ENCODE measurements at places on chromosomes 12 and 14.

DNA sequence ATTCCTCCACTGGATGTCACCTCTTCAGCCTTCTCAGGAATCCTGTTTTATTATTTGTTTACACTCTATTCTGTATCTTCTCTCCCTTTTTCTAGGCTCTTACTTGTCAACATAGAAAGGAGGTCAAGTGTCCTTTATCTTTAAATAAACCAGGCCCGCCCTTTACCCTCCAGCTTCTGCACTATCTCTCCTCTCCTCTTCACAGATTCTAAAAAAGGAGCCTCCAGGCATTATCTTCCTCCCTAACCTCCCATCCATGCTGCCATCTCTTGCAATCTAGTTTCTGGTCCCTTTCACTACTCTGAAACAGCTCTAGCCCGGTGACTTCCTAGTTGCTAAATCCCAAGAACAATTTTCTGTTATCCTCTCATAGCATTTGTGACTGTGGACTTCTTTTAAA lies 24.1 kb upstream of the ARID2 start:
- no peak for DNase-seq

DNA sequence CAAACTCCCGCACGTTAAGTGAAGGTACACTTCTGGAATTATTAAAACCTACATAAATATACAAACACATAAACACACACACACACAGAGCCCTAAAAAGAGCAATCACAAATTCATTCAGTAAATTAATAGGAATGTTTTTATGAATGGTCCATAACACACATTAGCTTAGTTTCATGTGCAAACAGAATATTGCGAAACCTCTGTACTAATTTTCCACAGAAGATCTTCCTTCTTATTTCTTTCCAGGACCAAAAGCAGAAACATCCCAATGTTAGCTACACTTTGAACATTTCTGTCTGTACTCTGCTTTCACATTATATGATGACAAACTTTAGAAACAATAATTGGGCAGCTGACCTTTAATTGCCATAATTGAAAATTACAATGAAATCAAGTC lies 101.6 kb downstream of the SOX5 start:
- no peak for DNase-seq

GRCh38 chr14:75548544-75548943 lies 26.3 kb downstream of the BATF start:
- peak; percentile 21 for DNase-seq

DNA sequence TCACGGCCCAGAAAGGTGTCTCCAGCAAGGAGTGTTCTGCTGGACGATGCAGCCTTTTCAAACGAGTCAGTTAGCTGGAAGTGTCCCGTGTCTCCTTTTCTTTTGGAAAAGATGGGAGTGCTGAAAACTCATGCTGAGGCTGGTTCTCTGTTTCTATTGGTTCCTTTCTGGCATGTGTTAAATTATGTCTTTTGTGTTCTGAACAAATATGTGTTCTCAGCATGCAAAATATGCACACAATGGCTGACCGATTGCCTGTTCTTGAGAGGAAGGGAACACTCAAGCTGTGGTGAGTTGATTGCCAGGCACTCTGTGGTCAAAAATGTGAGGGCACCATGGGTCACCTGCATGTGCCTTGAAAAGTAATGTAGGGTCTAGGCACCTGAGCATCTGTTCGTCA lies 181.3 kb downstream of the CACNA1C start:
- DNase-seq = no peak

DNA sequence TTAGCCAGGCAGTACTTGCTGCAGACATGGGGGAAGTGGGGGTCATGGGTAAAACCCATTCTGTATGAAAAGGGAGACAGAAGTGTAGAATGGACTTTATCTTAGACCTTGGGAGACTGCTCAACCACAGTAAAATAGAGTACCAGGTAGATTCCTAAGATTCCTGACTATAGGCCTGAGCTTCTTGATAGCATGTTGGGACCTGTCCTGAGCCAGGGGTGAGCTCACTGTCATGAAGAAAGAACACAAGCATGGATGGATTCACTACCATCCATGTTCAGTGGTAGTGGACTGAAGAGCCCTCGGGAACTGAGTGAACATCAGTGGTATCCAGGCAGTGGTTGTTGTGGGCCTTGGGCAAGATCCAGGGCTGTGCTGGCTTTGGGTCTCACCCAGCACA lies 1003.8 kb downstream of the TMTC2 start:
- no peak for DNase-seq

GRCh38 chr12:123490089-123490488 lies 32.1 kb downstream of the SNRNP35 start:
- DNase-seq = no peak

DNA sequence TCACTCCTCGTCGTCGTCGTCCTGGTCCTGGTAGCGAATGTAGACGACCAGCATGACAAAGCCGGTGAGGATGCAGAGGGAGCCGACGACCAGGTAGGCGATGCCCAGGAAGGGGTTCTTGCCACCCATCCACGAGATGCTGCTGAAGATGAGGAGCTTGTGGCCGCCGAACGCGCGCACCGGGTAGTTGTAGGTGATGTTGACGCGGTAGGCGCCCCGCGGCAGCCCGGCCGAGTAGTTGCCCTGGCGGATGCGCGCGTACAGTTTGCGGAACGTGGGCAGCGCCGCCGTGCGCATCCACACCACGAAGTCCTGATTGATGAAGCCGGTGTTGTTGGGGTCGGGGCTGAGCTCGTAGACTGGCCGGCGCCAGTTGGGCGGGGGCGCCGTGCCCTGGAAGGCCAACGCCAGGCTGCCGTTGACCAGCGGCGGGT lies 1.0 kb downstream of the TMEM30B start:
- DNase-seq = peak; percentile 64

DNA sequence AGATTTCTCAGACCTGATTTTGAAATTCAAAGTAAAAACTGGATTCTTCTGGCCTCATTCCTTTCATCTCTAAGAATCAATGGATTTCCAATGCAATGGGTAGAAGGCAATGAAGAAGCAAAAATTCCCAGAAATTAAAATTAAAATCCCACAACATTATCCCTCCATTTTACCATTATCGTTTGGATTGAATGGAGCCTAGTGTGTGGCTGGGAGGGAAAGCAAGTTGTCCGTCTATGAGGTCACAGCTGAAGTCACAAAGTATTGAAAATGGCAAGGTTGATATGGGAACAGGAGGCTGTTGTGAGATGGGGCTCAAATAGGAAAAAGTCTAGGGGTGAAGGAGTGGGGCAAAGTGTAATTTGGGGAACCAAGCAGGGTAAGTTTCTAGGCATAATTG lies at the start of gene C12orf54:
TSS of gene C12orf54 (plus strand) at position 301 of the 400 bp plus-strand sequence. CDS start 799 bp downstream, outside the sequence.
- DNase-seq = no peak

DNA sequence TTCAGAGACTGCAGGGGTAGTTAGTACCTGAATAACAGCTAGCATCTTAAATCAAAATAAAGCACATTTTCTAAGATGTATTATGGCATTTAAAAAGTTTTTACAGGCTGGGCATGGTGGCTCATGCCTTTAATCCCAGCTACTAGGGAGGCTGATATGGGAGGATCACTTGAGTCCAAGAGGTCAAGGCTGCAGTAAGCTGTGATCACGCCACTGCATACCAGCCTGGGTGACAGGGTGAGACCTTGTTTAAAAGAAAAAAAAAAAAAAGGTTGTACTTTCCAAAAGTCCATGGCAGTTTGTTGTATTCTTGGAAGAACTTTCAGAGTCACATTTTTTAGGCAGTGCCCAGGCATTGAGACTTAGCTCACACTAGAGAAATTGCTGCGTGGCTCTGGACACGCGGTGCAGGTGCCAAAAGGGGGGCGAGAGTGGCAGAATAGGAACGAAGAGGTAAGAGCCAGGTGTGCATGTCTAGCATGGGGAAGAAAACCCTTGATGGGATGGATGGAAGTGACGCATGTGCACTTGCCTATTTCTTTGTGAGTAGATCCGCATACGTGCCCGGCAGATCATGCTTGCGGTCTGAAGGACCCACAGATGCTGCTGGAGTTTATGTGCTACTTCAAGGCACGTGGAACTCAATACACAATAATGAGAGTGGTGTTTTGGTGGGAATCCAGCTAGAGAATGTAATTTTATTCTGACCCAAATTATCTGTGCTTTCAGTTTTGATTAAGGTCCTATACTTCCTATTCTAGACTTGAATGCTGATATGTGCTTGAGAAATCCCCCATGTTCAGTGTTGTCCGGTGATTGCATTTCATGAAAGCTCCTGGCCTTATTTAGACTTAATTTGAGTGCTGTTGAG lies 11.9 kb downstream of the ANKRD13A start:
- DNase-seq = no peak

GRCh38 chr12:74514098-74514872 lies 23.4 kb upstream of the ATXN7L3B start:
- no peak for DNase-seq

- DNase-seq = no peak
These were observed 546.8 kb downstream of the BCL11B start for GRCh38 chr14:98725191-98725590.

- DNase-seq = no peak
These were observed 366.1 kb downstream of the MED13L start for GRCh38 chr12:115911360-115911759.

- no peak for DNase-seq
These were observed 36.6 kb upstream of the PIK3C2G start for GRCh38 chr12:18224745-18225144.

GRCh38 chr14:51293149-51293911 lies 53.3 kb downstream of the TMX1 start:
- DNase-seq = no peak

GRCh38 chr14:71988939-71989338 lies 56.7 kb downstream of the RGS6 start:
- no peak for DNase-seq

DNA sequence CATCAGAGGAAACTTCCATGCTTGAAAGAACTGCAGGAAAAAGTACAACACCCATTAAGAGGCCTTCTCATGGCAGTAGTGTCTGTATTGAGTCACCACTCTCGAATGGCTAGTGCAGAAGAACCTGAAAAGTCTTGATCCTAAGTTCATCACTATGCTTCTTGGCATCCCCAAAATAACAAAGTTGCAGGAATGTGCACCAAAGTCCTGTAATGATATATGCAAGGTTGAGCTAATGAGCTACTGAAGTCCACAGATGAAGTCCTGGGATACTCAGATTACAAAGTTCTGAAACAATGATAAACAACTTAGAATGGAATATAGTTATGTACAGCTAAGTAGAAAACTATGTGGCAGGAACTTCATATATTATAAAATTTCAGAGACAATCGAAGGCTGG lies 545.4 kb downstream of the FOXG1 start:
- no peak for DNase-seq

GRCh38 chr12:44385964-44386363 lies 490.2 kb downstream of the NELL2 start:
- no peak for DNase-seq

DNA sequence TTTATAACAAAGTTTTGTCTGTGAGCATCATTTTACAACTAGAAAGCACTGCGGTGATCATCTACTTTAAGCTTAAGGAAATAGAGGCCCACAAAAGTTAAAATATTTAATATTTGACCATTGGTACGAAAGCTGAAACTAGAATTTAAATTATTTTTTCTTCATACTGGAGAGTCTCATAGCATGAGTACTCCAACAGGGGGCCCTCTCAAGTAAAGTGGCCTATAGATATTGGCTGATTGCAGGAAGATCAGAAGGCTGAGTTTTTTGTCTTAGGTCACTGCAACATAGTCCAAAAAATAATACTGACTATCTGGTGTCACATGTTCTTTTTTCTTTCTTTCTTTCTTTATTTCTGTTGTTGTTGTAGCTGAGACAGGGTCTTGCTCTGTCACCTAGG lies 75.3 kb upstream of the ZDHHC17 start:
- no peak for DNase-seq

- DNase-seq = peak; percentile 53
These were observed 6.0 kb upstream of the GPR84 start for GRCh38 chr12:54370171-54370730.

GRCh38 chr12:53217051-53217930 lies 10.2 kb upstream of the ITGB7 start:
- peak; percentile 54 for DNase-seq

DNA sequence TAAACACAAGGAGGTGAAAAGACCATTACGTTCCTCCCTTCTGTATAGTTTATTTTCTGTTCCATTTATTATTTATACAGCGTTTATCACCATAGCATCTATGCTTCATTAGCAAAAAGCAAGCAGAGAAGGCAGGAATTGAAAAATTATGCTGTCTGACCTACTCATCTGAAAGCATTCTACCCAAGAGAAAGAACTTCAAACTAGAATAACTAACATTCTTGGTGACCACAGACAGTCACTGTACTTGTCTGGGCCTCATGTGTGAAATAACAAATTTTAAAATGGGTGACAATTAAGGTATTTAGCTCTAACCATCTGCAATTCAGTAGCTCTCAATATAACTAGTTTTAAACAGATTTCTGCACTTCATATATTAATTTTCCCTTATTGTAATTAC lies 29.3 kb upstream of the PDE3A start:
- no peak for DNase-seq

GRCh38 chr12:8687846-8688601 lies 9.8 kb upstream of the RIMKLB start:
- no peak for DNase-seq

GRCh38 chr14:94945615-94946014 lies 175.7 kb upstream of the GSC start:
- DNase-seq = no peak

DNA sequence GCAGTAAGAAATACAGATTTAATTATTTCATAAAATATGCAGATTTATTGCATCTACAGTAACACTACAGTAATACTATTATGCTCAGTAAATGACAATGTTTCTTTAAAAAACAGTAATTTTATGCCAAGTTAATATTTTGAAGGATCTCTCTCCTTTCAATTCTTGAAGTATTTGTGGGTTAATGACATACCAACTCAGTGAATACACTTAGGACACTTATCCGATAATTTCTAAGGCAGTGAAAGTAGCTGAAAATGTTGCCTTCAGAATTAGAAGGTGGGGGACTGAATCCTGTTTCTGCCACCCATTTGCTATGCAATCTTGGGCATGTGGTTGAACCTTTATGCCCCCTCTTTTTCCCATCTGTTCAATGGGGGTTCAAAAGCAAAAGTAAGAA lies 24.8 kb upstream of the IFNG-AS1 start:
- no peak for DNase-seq

DNA sequence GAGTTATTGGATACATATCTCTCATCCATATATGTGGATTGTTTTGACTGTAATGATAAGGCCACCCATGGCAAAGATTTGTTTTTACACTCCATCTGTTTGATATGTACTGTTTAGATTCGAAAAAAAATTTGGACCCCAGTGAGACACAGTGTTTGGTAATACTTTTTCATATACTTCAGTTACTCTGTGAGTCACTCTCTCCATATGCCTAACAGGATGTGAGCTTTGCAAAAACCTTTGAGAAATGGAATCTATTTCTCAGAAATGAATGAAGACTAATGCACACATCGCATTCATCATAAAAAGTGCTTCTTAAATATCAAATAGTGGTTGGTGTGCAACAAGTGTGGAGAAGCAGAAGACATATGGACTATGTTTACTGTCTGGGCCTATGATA lies 781.5 kb downstream of the SLC6A15 start:
- no peak for DNase-seq

GRCh38 chr14:77037938-77038568 lies 9.5 kb upstream of the IRF2BPL start:
- peak; percentile 38 for DNase-seq
